ENCODE measurements at places on chromosomes 1 and 21.

DNA sequence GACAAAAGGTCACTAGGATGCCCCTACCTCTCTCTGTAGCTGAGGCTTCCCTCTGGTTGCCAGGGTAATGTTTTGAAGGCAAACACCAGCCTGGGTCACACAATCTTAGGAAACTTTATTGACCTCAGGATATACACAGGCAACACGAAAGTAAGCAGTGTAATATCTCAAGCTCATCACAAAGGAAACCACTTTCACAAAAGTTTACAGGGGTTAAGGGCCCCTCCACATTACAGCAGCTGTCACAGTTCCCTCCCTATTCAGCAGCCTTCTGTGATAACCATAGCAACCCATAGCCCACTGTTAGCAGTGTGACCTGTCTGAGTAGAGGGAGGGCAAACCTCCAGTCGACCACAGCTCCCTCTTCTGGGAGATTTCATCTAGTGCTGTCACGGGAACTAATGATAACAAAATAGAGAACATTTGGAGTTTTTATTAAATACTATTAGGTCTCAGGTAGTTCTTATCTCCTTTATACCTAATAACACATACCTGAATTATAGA lies 149.8 kb downstream of the PTPRC start:
- DNase-seq = peak; percentile 28

DNA sequence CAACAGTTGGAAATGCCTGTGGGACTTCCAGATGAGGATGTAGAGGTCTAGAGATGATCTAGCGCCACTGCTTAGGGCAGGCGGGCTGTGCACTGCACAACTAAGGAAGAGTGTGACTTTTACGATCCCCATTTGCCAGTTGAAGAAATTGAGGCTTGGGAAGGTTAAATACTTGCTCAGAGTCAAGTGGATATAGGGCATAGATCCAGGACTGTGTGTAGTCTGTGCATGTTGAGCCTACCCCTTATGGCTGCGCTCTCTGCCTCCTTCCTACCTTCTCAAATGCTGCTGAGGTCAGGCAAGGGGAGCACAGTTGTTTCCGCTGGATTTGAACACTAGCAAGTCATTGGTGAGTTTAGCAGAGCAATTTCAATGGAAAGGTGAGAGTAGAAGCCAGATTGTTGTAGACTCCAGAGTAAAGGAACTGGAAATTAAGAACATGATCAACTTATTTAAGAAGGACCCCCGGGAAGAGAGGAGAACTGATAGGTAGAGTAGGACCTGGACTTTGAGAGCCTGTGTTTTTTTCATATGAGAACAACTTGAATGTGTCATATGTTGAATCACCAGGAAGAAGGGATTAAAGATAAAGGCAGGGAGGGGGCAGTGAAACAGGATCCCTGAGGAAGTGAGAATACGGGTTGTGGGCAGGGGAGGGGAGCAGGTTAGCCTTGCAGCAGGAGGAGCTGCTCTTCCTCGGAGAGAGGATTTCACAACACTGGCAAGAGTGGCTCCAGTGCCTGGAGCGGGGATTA lies 2.7 kb downstream of the CAPN2 start:
- no peak for DNase-seq

DNA sequence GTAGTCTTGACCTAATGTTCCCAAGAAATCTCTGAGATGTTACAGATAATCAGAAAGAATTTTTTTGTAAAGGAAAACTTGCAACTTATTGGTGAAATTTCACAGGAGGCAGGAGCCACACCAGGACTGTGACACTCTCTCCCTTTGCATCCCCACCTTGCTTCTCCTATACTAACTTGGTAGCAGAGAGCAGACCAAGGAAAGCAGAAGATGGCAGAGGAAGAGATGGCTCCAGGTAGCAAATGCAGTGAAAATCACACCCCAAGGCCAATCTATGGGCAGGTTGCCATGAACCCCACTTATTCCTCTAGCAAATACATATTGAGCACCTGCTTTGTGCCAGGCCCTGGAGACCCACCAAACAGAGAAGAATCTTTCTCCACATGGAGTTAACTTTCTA lies 303.4 kb upstream of the C1orf174 start:
- DNase-seq = no peak

DNA sequence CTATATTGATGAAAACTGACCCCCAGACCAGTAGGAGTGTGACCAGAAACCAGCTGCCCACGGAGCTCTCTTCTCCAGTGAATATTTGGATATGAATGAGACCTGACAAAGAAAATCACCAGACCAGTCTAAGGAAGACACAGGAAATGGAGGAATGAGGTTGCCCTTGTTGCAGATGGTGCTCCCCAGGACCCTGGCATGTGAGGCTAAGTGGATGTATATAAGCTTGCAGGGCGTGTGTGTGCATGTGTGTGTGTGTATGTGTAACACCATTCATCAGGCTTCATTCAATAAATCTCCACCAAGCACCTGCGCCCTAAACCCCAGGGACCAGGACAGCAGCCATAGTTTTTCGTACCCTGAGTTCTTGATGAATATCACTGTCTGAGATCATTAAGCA lies 14.4 kb downstream of the PHLDA3 start:
- no peak for DNase-seq

DNA sequence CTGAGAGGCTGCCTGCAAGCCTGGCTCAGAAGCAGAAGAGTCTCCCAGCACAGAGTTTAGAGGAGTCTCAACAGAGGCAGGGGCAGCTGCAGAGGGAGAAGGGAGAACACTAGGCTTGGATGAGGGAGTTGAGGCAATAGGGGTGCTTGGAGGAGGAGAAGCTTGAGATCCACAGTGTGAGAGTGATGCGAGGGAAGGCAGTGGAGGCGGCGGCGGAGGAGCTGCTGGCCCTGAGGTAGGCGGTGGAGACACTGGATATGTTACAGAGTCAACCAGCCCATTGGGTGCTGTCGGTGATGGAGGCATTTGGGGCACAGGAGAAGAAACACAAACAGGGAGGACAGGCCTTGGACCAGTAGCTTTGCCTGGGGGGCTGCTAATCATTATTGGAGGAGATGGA lies 89.4 kb upstream of the LBR start:
- no peak for DNase-seq

DNA sequence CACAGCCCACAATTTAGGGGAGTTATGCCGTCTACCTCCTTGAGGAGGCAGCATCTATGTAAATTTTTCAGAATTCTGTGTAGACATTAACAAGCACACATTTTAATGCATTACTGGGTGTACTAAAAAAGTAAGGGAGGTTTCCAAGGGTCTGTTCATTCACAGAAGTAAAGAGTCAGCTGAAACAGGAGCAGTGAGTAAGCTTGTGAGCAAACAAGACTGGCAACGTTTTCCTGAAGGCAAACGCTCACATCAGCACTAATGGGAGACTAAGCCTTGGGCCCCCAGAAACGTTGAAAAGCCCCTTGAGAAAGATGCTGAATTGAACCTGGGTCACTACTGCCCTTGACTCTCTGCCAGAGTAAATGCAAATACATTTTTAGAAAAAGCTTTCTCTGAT lies 25.7 kb downstream of the RPRD2 start:
- no peak for DNase-seq
